Activated effector memory CD4-positive, alpha-beta T cell treated with Interleukin-2 at 50 U/mL for 16 hours (primary cell): ENCODE measurements at places on chromosomes 13 and 19.

GRCh38 chr19:41930926-41931592 is 2.8 kb upstream of the ERFL start:
- no peak for DNase-seq

DNA sequence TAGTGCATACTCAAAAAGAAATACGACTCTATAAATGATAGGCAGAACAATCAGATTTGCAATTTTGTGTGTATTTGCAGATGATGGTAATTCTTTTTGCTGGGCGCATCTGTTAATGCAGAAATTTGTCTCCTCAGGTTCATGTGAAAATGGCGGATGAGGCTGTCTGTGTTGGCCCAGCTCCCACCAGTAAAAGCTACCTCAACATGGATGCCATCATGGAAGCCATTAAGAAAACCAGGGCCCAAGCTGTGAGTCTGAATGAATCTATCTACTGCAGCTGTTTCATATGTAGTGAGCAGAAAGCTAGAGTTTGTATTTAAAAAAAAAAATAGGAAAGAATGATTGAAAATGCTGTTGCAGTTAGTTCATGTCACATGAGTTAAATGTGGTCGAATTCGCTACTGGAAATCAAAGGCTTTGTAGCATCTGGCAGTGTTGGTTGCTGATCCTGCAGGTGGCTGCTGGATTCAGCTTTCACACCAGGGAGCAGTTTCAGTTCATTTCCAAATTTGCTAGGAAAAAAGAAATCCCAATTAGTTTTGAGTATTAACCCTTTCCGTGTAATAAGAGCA is 66.0 kb downstream of the PCCA start:
- no peak for DNase-seq

- DNase-seq, result no peak
These were observed 65.7 kb downstream of the SPACA7 start for GRCh38 chr13:112441779-112442310.

- no peak for DNase-seq
These were observed 31.2 kb downstream of the KEAP1 start for GRCh38 chr19:10471909-10472308.

DNA sequence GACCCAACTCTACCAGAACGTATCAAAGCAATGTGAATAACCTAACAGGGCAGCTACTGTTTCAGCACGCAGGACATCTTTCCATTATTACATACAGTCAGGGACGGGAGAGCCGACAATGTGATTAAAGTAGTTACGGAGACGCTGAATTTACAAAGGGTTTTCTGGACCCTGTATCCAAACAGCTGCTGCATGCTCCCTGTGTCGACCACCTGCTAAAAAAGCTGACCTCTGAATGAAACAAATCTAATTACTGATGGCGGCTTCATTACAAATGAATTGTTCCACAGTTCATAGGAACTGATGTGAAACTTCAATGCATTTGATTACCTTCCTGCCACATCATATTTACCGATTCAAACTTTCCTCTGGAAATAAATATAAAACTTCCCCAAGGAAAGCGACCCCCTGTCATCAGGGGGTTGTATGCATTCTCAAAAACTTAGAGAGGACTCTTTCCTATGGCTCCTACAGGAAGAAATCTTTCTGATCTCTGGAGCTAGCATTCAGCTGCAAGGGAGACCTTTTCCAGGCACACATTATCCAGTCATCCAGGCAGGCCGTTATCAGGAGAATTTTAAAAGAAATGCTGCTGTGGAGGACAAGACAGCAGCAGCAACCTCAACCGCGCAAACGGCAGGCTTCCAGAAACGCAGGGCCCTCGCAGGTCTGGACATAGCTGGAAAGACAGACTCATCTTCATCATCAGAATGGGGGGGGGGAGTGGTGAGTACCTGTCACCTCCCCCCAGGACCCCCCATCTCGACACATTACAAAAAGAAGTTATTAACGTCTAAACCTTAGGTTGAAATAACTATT is 3.1 kb downstream of the EFNB2 start:
- DNase-seq, result no peak

GRCh38 chr19:47176071-47176626 is 45.5 kb downstream of the SAE1 start:
- no peak for DNase-seq
